ENCODE measurements at places on chromosomes 16 and 17. TPM values are rescaled to one million over a fixed set of nuclear protein-coding genes. Genes with fewer than 3 reads are reported as not detected.

DNA sequence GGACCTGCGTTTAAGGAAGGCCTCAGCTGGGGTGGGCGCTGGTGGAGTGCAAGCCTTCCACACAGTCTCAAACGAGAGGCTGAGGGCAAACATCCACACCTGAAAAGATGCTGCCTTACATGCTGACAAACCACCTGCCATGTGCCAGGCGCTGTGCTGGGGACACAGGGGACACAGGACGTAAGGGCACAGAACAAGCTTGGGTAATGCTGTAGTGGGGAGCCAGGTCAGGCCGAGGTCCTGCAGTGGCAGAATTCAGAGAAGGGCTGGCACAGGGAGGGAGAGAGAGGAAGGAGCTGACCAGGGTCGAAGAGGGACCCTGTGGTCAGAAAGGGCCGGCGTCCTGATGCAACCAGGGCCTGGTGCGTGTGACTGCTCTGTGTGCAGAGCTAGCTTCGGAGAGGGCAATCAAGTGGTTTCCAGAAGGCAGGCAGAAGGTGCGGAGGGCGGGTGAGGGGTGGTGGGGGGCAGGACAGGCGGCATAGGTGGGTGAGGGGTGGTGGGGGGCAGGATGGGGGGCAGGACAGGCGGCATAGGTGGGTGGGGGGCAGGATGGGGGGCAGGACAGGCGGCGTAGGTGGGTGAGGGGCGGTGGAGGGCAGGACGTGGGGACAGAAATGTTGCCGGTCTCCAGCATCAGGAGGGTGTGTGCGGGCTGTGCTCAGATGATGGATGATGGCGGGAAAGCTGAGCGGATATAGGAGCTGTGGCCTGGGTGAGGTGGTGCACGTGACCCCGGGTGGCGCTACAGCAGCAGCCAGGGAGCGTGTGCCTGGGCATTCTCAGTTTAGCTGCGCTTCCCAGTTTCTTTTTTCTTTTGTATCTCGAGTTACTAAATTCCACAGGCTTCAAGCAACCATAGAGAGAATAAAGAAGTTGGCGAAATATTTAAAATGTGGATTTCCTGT is 18.8 kb downstream of the TELO2 start:
- DNase-seq: no peak
- peaks cover 14% of the 10 kb centered on the region for H3K36me3 ChIP-seq
- H3K27me3 ChIP-seq: no peaks in the 10 kb centered on the region
- no peak overlapping the region for H3K4me3 ChIP-seq
- H3K4me1 ChIP-seq: no peaks in the 10 kb centered on the region

DNA sequence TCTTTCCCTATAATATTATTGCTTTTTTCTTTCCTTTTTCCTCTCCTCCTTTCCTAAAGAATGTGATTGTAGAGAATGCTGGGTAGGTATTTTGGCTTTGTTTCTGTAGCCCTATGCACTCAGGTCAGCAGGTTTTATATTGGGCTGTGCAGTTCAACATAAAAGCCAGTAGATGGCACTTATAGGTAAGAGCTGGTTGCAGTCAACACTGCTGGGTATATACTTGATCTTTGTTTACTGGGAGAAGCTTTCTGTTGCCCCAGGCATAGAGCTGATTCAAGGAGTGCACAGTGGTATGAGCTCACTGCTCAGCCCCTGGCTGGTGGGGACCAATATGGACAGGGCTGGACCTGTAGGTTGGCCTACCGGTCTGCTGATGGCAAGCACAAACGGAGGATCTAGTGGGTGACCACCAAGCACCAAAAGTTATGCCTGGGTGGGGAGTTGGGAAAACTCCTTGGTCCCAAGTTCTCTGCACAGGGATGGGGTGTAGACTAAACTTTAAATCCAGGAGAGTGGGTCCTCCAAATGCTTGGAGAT is 378.9 kb downstream of the PMP22 start:
- H3K27me3 ChIP-seq: peaks cover 8% of the 10 kb centered on the region
- DNase-seq: no peak
- no peaks in the 10 kb centered on the region for H3K4me1 ChIP-seq
- H3K27ac ChIP-seq: no peak overlapping the region
- no peak overlapping the region for H3K4me3 ChIP-seq

DNA sequence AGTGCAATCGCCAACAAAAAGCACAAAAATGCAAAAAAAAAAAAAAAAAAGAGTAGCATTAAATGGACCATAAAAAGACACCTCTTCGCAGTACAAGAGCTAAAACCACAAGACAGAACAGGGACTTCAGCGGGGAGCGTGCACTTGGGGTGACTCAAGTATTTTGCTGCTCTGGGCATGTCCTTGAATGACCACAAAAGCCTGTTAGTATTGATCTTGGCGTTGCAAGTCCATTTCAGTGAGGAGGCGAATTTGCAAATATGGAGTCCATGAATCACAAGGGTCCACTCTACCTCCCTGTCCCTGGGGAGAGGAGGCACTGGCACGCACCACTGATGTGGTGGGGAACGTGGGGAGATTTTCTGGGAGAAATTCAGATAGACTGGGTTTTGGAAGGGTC is 78.9 kb downstream of the CNGB1 start:
- no peaks in the 10 kb centered on the region for H3K36me3 ChIP-seq
- DNase-seq: no peak
- no peak overlapping the region for H3K27ac ChIP-seq
- H3K4me3 ChIP-seq: no peak overlapping the region

The TRAPPC2L gene
- 50.9 TPM for total RNA-seq

GRCh38 chr17:6496116-6496481 is 51.8 kb downstream of the PIMREG start:
- H3K4me3 ChIP-seq: peak overlapping the region; percentile 68
- peaks cover 15% of the 10 kb centered on the region for H3K4me1 ChIP-seq
- no peak overlapping the region for H3K27ac ChIP-seq
- peaks cover 11% of the 10 kb centered on the region for H3K27me3 ChIP-seq
- no peak for DNase-seq
- H3K36me3 ChIP-seq: no peaks in the 10 kb centered on the region

The CES5A gene
- not detected for total RNA-seq

The ZNF267 gene
- total RNA-seq: 62.6 TPM

- peaks cover 5% of the 10 kb centered on the region for H3K4me1 ChIP-seq
- H3K36me3 ChIP-seq: peaks cover 2% of the 10 kb centered on the region
- H3K4me3 ChIP-seq: no peak overlapping the region
- no peaks in the 10 kb centered on the region for H3K27me3 ChIP-seq
- no peak for DNase-seq
Observed at GRCh38 chr16:11990702-11991390, 14.3 kb downstream of the SNX29 start.

- H3K27me3 ChIP-seq: peaks cover 30% of the 10 kb centered on the region
- H3K27ac ChIP-seq: no peak overlapping the region
- peaks cover 25% of the 10 kb centered on the region for H3K4me1 ChIP-seq
- H3K36me3 ChIP-seq: no peaks in the 10 kb centered on the region
- peak overlapping the region; percentile 65 for H3K4me3 ChIP-seq
Observed at GRCh38 chr17:48492401-48493298, 38.2 kb downstream of the HOXB1 start.

GRCh38 chr16:74605746-74606520 is 981 bp downstream of the GLG1 start:
- H3K36me3 ChIP-seq: peaks cover 24% of the 10 kb centered on the region
- H3K27me3 ChIP-seq: no peaks in the 10 kb centered on the region
- no peak for DNase-seq
- H3K27ac ChIP-seq: peak overlapping the region; percentile 86

- H3K36me3 ChIP-seq: no peaks in the 10 kb centered on the region
- H3K27ac ChIP-seq: no peak overlapping the region
- no peak overlapping the region for H3K4me3 ChIP-seq
- peaks cover 3% of the 10 kb centered on the region for H3K27me3 ChIP-seq
Observed at GRCh38 chr17:34024386-34024785, 230.7 kb upstream of the CCL2 start.

The MYL4 gene
- not detected for total RNA-seq

- H3K4me3 ChIP-seq: no peak overlapping the region
- peaks cover 13% of the 10 kb centered on the region for H3K4me1 ChIP-seq
Observed at GRCh38 chr17:83055911-83056582, 23.4 kb upstream of the METRNL start.

DNA sequence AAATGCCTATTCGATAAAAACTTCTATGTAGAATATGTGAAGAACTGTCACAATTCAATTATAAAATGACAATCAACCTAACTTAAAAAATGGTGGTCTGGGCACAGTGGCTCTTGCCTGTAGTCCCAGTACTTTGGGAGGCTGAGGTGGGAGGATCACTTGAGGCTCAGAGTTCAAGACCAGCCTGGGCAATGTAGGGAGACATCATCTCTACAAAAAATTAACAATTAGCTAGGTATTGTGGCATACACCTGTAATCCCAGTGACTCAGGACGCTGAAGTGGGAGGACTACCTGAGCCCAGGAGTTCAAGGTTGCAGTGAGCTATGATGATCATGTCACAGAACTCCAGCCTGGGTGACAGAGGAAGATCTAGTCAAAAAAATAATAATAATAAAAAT is 18.6 kb upstream of the METTL9 start:
- DNase-seq: no peak
- H3K27ac ChIP-seq: no peak overlapping the region
- peaks cover 24% of the 10 kb centered on the region for H3K27me3 ChIP-seq

DNA sequence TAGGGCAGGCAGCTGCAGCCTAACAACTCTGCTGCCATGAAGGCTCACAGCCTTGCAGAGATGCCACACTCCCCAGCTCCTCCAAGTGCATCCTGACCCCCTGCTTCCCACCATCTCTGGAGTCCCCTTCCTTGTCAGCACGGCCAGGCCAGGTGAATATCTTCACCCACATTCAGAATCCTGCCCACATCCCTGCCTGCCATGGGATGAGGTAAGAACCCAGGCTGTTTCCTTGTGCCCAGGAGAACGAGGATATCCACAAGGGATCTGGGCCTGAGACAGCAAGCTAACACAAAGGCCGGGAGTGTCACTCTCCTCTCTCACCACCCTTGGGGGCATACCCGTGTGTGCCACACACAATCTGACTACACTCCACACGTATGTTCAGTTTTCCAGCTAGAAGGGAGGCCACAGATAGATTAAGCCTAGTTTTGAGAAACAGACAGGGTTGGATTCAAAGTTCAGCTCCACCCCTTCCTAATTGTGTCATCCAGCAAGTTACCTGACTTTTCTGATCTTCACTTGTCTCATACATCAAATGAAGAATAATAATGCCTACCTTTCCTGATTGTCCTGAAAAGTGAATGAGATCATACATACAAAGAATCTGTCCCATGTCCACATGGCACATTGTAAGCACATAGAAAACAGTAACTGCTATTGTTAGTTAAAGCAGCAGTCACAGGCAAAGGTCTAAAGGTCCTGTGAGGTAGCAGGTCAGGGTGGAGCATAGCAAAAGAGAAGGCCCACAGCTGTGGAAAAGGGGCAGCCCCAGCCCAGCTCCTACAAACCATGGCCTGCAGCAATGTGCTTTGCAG is 17.4 kb upstream of the SUPT4H1 start:
- peaks cover 16% of the 10 kb centered on the region for H3K4me1 ChIP-seq
- H3K27me3 ChIP-seq: no peaks in the 10 kb centered on the region
- no peak overlapping the region for H3K4me3 ChIP-seq
- H3K36me3 ChIP-seq: no peaks in the 10 kb centered on the region
- peak overlapping the region; percentile 9 for H3K27ac ChIP-seq

DNA sequence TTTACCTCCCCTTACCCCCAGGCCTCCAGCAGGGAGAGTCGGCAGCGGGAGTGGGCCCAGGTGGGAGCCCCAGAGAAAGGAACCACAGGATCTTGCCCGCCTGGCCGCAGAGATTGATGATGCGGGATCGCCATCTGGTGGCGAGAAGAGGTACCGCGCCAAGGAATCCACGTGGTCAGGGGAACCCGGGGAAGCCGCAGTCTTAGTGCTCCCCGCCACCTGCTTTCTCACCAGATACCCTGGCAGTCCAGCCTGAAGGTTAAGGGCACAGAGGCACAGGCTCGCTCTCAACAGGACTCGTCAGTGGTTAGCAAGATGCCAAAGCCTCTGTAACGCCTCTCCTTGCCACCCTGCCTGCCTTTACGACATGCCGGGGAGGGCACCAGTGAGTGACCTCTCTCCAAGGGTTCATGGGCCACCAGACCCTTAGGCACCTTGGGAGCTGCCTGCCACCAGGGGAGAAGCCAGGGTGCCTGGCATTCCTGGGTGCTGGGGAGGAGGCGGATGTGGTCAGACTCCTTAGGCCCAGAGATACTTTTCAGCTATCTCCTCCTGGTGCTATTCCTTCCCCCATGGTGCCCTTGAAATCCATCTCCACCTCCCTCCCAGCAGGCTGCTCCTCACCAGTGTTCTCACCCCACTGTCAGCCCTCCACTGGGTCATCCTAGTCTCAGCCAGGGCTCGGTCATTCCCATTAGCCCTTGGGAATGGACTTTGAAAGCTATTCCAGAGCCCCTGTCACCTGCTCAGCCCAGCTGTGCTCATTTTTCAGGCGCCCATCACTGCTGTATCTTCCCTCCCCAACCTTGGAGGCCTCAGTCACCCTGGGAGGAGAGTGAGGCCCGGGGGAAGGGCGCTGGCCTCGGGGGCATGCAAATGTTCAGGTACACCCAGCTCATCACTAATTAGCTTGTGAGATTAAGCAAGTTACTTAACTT is 5.5 kb upstream of the RHBDF2 start:
- peak; percentile 94 for DNase-seq
- H3K36me3 ChIP-seq: no peaks in the 10 kb centered on the region
- peaks cover 8% of the 10 kb centered on the region for H3K27me3 ChIP-seq
- no peak overlapping the region for H3K4me3 ChIP-seq

DNA sequence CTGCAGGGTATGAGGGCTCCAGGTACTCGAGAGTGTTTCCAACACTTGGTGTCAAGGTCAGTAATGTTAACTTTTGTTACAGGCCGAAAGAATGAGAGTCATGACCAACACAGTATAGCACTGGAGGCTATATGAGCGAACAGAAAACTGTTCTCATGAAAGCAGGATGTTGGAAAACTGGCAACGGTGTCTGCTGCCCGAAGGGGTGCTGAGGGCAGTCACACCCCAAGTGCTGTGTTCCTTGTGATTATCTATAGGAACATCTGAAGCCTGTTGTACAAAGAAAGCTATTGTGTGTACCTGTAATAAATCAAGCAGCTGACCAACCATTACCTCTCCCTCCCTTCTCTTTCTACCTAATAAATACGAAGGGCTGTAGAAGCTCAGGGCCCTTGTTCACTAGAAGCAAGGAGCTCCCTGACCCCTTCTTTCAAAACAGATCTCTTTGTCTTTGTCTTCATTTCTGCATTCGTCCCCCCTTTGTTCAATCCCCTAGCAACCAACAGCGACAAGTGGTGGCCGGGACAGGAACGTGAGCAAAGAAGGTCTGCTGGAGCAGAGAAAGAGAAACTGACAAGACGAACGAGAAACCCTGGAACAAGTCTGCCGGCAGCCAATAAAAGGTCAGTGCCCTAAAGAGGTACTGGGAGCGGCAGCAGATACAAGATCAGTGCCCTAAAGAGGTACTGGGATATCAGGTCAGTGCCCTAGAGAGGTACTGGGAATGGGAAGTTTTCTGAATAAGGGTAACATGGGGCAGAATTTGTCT is 7.6 kb downstream of the CD300LD start:
- peaks cover 9% of the 10 kb centered on the region for H3K4me1 ChIP-seq
- peaks cover 22% of the 10 kb centered on the region for H3K27me3 ChIP-seq
- DNase-seq: no peak
- H3K36me3 ChIP-seq: no peaks in the 10 kb centered on the region
- H3K4me3 ChIP-seq: no peak overlapping the region

The BTBD17 gene
- total RNA-seq: not detected

GRCh38 chr16:90020838-90021382 is 1.7 kb upstream of the DBNDD1 start:
- H3K27ac ChIP-seq: no peak overlapping the region
- peaks cover 32% of the 10 kb centered on the region for H3K27me3 ChIP-seq

All from activated naive CD8-positive, alpha-beta T cell treated with anti-CD3 and anti-CD28 coated beads, Interleukin-2, amount 10 ng/mL, durations not matched to agents 7 days and 5 days (primary cell).